ENCODE measurements at places on chromosomes 13 and 19.

- no peak for DNase-seq
These were observed 2.1 kb downstream of the ZNF91 start for GRCh38 chr19:23393121-23393520.

- DNase-seq, result no peak
These were observed 86.1 kb downstream of the DHRS12 start for GRCh38 chr13:51717786-51718398.

DNA sequence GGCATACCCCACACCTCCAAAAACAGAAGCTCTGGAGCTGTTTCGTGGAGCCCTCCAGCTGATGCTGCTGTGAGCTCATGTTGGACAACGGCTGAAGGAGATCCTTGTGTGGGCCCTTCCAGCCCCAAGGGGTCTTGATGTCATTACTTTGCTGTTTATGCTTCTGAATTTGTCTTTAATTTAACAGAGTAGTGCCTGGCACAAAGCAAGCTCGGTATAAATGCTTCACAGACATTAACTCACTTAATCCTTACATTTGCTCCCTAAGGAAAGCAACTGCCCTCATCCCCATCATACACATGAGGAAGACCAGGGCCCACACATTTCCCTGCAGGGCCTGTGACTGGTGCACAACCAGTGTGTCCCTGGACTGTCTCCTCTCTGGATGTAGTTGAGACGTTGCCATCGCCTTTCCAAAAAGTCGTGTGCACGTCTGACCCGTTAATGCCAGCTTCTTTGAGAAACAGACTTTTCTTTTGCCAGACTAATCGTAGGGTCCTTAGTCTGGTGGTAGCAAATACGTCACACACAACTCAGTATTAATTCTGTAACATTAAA lies 7.6 kb downstream of the COL4A1 start:
- DNase-seq, result no peak

GRCh38 chr13:73440296-73440895 lies 381.6 kb downstream of the KLF5 start:
- DNase-seq, result no peak

GRCh38 chr13:108508263-108508662 lies 121.1 kb upstream of the MYO16 start:
- DNase-seq, result no peak

DNA sequence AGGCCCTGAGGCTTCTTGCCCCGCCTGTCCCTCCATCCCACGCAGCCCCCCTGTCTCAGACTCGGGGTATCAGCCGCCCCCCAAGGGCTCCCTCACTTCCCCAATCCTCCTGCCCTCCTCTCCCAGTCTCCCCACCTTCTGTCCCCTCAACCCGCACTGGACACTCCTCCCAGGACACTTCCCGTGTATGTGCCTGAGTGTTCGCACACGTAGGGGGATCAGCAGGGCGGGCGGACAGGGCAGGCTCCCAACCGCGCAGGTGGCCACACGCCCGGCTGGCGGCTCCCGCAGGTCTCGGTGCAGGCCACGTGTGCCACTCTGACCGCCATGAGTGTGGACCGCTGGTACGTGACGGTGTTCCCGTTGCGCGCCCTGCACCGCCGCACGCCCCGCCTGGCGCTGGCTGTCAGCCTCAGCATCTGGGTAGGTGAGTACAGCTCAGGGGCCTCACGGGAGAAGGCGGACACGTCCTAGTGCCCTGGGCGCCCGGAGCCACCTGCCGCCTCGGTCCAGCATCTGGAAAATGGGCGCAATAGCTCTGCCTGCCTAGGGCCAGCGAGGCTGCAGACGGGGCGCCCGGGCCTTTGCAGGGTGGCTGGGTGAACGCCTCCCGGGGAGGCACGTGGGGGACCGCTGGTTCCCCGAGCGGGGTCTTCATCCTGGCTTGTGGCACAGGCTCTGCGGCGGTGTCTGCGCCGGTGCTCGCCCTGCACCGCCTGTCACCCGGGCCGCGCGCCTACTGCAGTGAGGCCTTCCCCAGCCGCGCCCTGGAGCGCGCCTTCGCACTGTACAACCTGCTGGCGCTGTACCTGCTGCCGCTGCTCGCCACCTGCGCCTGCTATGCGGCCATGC lies 2.3 kb downstream of the KISS1R start:
- DNase-seq, result no peak

- no peak for DNase-seq
These were observed 106.1 kb downstream of the NHLRC3 start for GRCh38 chr13:39144391-39144790.

GRCh38 chr13:79880818-79881217 lies 399.9 kb downstream of the NDFIP2 start:
- DNase-seq, result no peak

DNA sequence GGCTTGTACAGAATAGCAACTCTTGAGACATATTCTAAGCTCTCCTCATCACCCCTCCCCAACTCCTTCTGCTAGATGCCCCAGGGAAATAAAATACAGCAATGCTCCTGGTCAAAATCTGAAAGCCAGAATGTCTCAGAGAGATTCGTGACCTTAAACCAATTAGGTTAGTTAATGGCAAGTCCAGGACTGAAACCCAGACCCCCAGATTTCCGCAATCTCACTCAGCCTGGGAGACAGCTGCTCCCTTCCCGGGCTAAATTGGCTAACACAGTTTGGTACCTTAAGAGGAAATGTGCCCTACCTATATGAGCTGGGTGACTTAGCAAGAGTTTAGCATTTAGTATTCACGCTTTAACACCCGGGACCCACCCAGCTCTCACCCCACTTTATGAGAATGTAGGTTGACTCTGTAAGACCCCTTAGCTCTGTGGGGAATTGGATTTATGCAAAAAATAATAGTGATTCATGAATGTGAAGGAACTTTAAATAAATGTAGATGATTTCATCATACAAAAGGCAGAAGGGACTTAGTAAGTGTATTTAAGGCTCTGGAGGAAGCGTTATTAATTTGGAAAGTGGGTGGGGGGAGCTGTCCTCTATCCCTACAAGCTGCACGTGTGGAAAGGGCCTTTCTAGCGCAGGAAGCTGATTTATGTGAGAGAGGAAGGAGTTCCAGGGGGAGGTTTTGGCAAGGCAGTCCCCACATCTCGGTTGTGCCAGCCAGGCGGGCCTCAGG lies 1.1 kb downstream of the DLEU7 start:
- no peak for DNase-seq

GRCh38 chr13:109158383-109158782 lies 529.0 kb downstream of the MYO16 start:
- DNase-seq, result no peak

DNA sequence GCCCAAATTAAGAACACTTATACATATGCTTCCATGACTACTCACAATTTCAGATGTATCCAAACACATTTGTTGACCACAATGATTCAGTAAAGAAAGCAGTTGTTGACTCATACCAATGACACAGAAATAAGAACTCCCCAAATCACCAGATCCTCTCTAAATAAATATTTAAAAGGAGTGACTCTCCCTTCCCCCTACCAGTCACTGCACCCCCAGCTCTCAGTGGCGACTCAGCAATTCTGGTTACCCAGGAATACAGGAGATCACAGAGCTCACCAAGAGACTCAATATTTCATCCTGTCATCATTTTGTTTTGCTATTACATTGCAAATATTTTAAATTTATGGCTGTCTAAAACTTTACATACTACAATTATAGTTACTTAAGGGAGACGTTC lies 131.5 kb downstream of the RGCC start:
- no peak for DNase-seq

DNA sequence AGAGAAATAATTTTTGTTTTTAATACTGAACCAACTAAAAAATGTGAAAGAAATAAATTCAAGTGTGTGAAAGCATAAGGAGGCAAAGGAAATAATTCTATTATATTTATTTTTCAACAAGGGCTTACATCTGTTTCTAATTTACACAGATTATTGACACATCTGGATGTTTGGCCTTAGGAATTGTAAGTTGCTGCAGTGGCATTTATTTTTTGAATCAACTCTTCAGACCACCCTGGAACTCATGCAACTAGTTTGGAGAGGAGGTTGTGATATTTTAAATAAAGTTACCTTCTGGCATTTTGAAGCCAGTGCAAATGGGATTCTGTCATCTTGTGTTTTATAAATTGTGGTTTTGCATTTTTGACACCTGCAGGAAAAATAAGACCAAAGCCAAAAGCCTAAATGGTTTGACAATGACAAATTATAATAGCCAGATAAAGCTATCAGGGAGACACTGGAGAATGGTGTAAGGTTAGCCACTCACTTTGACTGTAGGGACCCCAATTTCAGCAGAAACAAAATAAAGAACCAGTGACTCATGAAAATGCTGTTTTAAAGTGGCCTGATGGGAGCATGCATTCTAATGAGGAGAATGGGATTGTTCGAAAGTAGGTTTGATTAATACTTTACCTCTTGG lies 192.9 kb downstream of the KLF5 start:
- no peak for DNase-seq

GRCh38 chr19:18197306-18197705 lies 4.3 kb downstream of the MPV17L2 start:
- no peak for DNase-seq

- DNase-seq, result no peak
These were observed 67.0 kb upstream of the SIAH3 start for GRCh38 chr13:45918597-45918996.

GRCh38 chr13:38602266-38602665 lies 84.6 kb upstream of the FREM2 start:
- DNase-seq, result no peak

DNA sequence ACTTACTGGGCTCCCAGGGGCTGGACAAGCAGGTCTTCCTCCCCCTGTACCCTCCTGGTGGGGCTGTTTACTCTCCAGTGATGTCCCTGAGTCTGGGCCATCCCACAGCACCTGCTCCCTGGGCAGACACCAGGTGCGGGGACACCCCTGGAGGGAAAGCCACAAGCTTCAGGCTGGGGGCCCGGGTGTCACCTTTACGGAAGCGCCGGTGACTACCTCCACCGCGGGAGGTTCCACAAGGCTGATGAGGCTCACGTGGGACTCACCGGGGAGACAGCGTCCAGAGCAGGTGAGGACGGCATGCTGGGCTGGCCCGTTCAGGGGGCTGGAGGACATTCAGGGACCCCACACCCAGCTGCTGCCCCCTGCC lies 24.9 kb downstream of the NFILZ start:
- no peak for DNase-seq

GRCh38 chr19:7101498-7102253 lies 32.2 kb downstream of the ZNF557 start:
- DNase-seq, result no peak
